ENCODE measurements at places on chromosomes 16 and 17.

- no peak for DNase-seq
Measured at GRCh38 chr17:77810536-77810935, 148.0 kb upstream of the TNRC6C start.

DNA sequence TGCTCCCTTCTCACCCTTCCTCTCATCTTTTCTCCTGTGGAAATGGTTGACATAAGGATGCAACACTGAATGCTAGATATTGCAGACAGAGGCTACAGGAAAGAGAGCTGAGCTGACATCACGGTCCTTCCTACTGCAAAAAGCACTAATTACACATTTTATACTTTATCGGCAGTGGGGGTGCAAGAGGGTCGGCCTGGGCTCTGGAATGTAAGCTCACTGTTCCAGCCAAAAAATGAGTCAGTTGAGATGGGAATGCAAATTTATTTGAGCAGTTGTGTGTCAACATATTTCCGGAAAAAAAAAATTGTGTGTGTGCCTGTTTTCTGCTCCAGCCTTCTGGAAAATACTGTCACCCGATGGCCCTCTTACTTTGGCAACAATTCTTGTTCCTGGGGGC, 14.1 kb upstream of the MRTFB start:
- DNase-seq: no peak

GRCh38 chr17:37700881-37701280, 44.0 kb downstream of the HNF1B start:
- DNase-seq: no peak

- DNase-seq: no peak
Measured at GRCh38 chr17:69533481-69534234, 119.2 kb downstream of the MAP2K6 start.

DNA sequence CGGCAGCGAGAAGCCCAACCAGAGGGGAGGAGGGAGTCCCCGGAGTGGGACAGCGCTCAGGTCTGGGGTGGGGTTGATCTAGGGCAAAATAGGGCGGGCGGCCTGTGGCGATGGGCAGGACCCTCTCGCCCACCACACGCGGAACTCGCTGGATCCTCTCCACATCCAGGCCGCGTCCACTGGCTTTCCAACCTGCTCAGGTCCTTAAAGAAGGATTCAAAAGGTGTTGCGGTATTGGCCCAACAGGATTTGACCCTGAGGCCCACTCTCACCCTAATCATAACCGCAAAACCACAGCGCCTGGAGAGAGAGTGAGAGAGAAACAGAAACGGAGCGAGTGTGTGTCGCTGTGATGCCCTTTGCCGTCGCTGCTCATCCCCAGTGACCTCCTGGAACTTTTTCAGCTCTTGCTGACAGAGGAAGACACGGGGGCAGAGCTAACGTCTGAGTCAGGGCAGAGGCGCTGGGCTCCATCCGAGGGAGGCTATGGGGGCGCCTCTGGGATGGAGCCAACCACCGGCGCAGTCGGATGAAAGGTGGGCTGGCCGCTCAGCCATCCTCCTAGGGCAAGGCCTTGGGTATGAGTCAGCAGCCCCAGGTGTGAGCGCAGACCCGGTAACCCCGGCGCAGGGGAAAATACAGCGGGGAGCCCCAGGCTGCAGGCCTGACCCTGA, 16.7 kb upstream of the OR1F1 start:
- DNase-seq: peak; percentile 41

- DNase-seq: no peak
Measured at GRCh38 chr17:12719948-12720347, 54.3 kb downstream of the MYOCD start.

DNA sequence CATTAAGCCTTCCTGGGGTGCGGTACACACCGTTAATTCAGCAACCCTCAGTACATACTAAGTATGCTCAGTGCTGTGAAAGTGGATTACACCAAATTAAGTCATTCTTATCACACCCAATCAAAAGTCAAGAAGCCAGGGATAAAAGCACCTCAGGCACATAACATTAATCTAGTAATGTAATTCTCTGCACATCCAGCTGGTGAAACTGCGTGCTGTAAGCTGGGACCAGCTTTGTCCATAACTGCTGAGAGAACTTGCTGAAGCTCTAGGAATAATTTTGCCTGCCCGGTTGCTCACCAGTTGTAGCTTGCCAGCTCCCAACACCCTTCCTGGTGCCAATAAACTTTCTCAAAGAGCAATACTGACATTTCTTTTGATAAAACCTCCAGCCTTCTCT, 44.9 kb downstream of the SLC47A1 start:
- no peak for DNase-seq

DNA sequence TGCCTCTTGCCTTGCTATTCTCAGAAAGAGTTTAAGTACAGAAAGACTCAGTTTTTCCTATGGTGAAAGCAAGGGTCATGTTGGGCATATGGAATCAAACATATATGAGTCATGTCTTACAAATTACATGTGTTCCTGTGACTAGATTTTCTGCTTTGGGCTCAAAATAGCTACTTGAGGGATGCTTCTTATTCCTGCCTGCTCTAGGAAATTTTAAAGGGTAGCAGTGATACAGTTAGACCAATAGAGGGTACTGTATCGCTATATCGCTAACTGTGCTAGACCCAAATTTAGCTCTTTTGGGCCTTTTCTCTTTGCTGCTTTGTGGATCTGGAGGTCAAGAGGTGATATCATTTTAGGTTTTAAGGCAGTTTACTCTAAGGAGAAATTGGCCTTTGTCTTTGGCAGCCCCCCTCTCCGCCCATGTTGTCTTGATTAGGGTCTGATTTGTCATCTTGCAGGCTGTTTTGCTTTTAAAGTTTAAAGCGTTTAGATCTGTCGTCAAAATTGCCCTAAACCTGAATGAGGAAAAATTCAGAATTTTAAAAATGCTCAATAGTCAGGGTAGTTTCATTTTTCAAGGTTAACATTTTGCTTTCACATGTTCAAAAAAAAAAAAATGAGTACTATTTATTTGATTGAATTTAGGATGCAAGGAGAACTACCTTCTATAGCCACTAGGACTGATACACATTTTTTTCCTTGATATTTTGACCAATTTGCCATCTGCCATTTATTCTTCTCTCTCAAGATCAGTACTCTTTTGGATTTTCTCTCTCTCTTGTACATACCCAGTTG, 8.8 kb downstream of the NFATC3 start:
- DNase-seq: no peak

DNA sequence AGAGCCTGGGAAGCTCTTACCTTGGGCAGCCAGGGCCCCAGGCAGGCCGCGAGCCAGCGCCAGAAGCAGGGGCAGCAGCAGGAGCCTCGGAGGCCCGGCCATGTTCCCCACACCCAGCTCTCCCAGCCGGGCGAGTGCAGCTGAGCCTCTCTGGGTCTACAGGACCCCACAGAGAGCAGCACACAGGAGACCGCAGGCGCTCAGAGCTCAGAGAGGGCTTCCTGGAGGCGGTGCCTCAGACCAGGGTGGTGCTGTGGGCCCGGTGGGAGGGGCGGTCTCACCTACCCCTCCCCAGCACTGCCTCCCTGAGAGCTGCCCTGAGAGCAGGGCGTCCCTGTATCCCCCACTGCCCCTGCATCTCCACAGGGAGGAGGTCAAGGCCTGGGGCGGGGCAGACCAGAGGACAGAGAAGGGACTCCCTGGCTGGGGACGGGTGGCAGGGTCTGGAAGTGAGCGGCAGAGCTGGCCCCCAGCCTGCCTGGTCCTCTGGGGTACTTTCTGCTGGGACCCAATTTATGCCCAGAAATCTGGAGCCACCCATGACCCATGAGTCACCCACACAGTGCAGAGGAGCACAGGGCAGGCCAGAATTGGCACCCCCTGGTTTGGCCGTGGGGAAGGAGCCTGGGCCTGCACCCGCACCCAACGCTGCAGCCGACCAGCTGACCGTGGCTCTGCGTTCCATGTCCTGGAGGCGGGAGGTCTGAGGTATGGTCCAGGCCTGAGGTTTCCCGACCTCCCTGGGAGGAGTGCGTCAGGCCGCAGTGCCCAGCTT, at the start of gene CD7:
TSS of gene CD7 (minus strand) at position 215 of the 775 bp plus-strand sequence. CDS start at position 102, 113 bp downstream.
- DNase-seq: peak; percentile 59

- no peak for DNase-seq
Measured at GRCh38 chr17:41619036-41619926, 5.1 kb downstream of the KRT17 start.

DNA sequence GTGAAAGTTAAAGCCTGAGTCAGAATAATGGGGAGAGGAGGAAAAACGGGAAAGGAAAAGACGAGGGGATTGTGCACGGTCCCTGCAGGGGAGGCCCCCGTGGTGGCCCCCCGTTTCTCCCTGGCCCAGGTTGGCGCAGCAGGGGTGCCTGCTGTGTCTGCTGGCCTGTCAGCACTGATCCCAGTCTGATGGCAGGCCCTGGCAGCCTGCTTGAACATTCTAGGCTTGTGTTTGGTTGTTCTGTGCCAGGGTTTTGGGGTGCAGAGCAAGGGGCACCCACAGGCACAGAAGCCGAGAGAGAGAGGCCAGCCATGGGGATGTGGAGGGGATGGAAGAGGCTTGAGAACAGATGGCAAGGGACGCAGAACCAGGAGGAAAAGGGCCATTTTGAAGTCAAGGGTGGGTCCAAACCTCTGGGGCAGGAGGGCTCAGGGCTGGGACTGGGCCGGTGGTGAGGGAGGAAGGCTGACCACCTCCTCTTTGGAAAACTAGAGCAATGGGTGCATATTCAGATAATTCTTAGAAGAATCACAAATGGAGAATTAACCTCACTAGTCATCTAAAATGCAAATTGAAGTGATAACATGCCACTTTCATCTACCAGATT, 35.9 kb downstream of the TBX4 start:
- DNase-seq: no peak

- peak; percentile 38 for DNase-seq
Measured at GRCh38 chr17:9021158-9021991, at the start of gene NTN1. TSS of gene NTN1 (plus strand) at chr17:9021510. CDS start at chr17:9022374, 864 bp downstream.
